ENCODE measurements at places on chromosomes 3 and 15.

GRCh38 chr3:194262176-194262924 lies 88.8 kb downstream of the CPN2 start:
- DNase-seq: no peak

GRCh38 chr3:107899990-107900651 lies 190.7 kb downstream of the CD47 start:
- DNase-seq: no peak

DNA sequence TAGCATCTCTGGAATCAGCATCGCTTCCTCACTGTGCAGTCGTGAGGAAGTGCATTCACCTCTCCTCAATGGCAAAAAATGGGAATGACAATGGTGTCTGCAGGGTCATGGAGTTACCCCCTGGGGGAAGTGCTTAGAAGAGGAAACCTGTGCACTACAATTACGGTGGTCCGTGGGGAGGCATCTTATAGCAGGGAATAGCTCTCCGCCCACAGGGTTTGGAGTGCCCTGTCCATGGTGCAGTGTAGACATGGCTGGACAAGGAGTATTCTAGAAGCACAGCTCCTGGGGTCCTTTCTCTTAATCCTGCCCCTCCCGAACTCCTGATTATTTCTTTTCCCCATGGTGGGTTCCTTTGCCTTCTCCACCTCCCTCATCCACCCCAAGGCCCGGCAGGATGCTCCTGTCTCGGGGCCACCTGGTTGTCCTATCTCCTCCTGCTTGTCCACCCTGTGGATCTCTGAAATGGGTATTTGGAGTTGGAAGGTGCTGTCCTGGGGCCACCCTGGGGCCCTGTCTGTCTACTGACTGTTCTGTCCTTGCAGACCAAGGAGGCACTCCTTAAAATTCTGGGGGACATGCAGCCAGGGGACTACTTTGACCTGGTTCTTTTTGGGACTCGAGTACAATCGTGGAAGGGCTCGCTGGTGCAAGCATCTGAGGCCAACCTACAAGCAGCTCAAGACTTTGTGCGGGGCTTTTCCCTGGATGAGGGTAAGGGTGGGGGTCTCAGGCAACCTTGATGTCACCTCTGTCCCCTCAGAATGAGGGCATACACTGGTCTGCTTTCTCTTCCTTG lies 5.2 kb downstream of the ITIH1 start:
- no peak for DNase-seq

DNA sequence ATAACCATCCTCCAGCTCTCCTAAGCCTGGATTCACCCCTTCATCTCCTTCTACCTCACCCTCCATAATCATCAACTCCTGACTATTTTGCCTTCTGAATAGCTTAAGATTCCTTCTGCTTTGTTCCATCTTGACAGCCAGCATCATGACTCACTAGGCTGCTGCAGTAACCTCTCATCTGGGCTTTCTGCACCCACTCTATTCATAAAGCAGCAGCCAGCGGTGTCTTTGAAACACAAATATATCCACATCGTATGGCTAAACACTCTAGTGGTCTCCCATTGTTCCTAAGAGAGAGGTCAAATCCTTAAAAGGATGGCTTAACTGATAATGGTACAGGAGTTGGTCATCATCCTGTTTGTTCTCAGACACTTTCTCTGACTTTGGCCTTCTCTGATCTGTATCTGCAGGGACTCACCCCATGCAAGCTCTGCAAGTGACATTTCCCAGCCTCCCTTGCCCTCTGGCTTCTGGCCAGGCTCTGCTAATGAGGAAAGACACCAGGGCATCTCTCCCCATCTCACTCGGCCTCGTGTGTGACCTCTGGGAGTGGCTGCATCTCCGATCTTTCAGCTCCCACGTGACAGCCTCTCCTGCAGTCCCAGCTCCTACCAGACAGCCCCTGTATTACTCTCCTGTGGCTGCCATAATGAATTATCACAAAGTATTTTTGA lies 6.2 kb downstream of the GRK7 start:
- DNase-seq: no peak

- no peak for DNase-seq
Measured at GRCh38 chr3:148938936-148939335, 52.4 kb upstream of the GYG1 start.

DNA sequence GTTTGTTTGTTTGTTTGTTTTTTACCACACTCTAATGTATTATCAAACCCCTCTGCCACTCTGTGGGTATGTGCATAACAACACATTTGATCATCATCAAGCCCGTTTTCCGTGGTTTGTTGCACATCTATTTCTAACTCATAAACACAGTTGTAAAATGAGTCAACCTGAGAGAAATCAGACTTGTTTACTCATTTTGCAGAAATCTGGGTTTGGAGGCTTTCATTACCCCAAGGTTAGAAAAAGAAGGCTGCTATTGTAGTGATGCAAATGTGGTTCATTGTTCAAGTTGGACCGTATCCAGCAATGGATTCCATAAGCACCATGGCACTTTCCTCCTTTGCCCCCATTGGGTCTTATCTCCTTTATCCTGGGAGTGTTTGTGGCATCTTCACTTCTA lies 353.2 kb upstream of the SOX2 start:
- no peak for DNase-seq

DNA sequence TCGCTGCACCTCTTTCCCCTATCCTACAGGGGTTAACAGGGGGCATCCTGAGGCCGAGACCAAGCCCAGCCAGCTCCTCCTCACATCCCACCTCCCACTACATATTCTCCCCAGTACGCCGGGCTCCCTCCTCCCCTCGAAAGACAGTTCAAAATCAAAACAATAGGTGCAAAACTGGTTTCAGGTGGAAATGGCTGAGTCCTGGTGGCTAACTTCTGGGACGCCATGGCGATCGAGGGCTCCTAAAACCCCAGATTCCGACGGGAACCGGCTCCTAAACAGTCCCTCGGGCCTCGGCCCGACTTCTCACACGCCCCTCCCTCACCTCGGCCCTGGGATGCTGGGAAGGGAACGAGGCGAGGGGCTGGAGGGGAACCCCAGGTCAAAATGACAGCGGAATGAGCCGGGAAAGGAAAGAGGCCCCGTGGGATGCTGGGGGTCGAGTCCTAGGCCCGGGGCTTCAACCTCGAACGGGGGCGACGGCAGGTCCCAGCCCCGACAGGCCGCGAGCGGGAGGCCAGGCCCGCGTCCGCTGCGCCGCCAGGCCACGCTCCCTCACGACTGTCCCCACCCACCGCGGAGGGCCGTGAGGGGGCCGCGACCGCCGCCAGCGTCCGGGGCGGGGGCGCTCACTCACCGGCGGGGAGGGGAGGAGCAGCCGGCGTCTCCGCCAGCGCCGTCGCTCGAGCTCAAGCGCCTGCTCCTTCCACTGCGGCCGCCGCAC lies 492 bp downstream of the TMCC1 start:
- no peak for DNase-seq

DNA sequence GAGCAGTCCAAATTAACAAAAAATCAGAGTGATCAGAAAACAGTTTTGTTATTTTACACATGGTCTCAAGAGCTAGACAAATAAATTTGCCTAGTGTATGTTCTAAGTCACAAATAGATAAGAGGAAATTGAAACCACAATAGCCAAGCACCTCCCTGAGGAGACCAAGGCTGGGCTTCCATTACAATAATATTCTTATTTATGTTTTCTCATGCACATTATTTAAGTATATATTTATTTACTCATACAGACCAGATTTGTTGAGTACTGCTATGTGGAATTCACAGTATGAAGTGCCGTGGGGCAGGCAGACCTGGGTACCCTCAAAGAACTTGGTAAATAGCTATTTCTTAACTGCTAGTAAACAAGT lies 242.3 kb upstream of the ICE2 start:
- DNase-seq: no peak

DNA sequence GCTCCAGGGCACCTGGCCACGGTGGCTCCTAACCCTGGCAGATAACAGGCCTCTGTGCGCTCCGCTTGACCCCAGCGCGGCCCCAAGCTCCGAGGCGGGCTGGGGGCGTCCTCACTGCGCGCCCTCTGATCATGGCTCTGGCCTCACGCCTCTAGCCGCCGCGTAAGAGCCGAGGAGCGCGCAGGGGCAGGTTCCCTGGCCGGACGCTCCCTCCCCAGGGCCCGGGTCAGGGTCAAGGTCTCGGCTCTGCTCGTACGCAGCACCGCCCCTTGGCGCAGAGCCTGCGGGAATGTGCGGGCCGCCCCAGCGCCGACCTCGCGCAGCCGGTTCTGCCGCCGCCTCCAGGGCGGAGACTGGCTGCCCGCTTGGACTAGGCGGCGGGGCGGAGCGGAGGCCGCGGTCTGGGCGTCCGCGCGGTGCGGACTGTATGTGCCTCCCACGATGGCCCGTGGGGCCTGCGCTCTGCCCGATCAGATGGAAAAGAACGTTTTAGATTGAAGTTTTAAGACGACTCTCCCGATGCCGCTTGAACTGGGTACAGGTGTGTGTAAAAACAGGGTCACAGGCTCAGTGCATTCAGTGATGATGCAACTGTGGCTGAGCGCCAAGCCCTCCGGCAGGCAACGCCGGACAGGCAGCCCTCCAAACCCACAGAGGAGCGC lies 40.8 kb downstream of the CHST14 start:
- DNase-seq: no peak

- DNase-seq: no peak
Measured at GRCh38 chr15:90095521-90095959, 6.7 kb downstream of the IDH2 start.

DNA sequence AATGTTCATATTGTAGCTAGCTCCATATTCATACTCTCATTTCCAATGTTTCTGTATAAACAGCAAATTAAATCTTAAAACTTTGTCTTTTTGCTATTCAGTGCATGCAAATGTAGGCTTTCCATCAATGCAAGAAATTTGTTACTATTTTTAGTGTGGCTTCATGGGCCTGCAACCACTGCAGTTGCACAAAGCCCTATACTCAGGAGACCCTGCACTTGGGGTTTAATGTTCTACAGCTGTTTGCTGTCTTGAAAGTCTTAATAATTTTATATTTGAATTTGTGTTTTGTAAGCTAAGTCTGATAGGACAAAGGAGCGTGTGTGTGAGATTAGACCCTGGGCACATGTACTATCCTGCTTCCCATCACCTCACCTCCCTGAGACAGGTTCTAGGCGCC lies 9.6 kb downstream of the PYDC2 start:
- no peak for DNase-seq

DNA sequence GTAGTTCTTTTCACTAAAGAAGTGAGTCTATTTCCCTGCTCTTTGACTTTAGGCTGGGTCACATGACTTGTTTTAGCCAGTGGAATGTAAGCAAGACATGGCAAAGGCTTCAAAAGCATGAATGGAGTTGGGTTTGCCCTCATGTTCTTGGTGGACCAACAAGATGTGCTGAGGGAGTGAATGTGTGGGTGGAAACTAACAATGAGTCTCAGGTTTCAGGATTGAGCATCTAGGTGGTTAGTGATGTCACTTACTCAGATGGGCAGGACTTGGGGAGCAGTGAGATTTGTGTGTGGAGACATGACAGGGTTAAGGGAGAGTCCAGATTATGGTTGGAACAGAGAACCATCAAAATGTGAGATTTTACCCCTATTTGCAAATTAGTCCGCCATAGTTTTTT lies 181.4 kb upstream of the UBE2E1 start:
- DNase-seq: no peak

DNA sequence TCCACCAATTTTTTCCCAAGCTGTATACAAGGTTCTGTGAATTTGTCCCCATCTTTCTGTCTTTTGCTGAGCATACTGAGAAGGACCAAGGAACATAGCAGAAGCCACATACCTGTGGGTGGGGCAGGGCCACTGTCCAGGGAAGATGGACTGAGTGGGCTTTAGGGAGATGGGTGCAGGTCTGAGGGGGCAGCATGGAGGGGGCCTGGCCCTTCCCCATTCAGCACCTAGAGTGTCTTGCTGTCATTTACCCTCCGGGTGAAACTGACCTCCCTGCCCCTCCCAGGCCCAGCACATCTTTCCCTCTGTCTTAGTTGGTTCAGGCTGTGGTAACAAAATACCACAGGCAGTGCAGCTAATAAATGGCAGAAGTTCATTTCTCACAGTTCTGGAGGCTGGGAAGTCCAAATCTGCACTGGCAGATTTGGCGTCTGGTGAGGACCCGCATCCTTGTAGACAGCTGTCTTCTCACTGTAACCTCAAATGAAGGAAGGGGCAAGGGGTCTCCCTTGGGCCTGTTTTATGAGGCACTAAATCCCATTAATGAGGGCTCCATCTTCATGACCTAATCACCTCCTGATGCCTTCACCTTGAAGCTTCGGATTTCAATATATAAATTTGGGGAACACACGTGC lies 180.0 kb upstream of the SMAD3 start:
- DNase-seq: no peak

DNA sequence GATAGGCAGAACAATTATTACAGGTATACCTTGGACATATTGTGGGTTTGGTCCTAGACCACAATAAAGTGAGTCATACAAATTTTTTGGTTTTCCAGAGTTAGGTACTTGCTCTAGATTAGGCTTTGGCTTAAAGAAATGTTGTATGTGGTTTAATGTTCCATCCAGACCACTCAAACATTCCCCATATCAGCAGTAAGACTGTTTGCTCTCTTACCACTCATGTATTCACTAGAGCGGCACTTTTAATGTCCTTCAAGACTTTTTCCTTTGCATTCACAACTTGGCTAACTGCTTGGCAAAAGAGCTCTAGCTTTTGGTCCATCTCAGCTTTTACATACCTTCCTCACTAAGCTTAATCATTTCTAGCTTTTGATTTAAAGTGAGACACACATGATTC lies 250.5 kb upstream of the SETMAR start:
- DNase-seq: no peak

DNA sequence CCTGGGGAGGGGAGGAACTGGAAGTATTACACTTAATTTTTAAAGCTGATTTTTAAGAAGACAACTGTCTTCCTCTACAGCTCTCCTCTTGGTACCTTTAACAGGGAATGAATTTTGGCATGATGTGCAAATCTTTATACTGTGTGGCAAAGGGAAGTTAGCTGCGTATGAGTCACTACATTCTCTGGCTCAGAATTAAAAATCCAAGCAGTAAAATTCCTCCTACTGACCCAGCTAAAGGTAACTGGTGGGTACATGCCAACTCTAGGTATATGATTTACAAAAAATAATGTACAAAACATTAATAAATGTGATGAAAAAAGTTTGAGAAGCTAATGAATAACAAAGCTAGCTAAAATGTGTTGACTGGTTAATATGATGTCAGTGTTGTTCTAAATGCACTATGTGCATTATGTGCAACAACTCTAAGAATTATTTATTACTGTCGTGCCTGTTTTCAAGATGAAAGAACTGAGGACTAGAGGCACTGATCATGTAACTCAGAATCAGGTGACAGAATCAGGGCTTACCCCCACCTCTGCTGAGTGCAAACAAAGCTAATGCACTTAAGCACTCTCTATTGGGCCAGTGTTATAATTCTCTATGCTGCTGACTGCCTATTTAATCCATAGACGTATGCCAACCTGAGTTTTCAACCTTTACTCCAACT lies 194.7 kb upstream of the CADPS start:
- no peak for DNase-seq

Measured in omental fat pad (tissue), 4 donors.